Calu3 (cell line): ENCODE measurements at places on chromosomes 3 and 15.

DNA sequence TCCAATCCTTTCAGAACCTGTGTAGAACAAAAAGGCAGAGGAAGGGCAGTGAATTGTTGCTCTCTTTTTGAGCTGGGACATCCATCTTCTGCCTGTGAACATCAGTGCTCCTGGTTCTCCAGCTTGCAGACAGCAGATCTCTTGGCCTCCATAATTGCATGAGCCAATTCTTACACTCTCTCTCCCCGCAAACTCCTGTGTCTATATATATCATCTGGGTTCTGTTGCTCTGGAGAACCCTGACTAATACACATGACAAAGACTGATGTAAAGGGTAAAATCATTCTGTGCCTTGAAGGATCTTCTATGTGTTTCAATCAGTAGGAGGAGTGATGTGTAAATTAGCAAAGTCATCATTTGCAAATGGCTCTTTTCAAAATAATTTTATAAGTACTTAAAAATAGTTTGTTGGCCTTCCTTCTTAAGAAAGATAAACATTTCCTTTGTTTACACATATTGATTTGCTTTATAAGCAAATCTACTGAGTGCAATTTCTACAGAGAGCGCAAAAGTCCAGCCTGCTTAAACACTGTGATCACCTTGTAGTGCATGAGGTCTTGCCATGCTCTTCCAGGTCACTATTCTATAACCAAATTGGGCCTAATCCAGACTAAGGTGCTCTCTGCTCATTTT, 154.9 kb upstream of the ANKRD28 start:
- no peak for DNase-seq

GRCh38 chr3:178381971-178382448, 154.2 kb upstream of the KCNMB2 start:
- DNase-seq: no peak

DNA sequence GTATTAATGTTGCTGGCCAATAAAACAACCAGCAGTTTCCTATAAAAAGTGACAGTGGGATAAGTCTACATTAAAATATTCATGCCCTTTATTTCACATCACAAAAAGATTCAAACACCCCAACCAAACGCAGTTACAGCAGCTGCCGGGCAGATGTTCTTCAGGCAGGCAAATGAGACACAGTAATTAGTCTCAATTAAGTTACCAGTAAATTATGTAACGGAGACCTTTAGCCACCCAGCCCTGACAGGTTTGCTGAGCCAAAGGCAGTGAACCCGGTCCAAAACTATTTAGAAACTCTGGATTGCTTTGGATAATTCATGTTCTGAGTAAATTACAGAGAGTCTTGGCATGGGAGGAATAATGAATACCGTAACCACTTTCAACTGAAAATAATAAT, 289.2 kb upstream of the LYSMD4 start:
- no peak for DNase-seq

GRCh38 chr15:62783303-62783957, 259.1 kb upstream of the TPM1 start:
- peak; percentile 19 for DNase-seq

GRCh38 chr15:60804986-60805949, 326.3 kb upstream of the ICE2 start:
- DNase-seq: no peak

DNA sequence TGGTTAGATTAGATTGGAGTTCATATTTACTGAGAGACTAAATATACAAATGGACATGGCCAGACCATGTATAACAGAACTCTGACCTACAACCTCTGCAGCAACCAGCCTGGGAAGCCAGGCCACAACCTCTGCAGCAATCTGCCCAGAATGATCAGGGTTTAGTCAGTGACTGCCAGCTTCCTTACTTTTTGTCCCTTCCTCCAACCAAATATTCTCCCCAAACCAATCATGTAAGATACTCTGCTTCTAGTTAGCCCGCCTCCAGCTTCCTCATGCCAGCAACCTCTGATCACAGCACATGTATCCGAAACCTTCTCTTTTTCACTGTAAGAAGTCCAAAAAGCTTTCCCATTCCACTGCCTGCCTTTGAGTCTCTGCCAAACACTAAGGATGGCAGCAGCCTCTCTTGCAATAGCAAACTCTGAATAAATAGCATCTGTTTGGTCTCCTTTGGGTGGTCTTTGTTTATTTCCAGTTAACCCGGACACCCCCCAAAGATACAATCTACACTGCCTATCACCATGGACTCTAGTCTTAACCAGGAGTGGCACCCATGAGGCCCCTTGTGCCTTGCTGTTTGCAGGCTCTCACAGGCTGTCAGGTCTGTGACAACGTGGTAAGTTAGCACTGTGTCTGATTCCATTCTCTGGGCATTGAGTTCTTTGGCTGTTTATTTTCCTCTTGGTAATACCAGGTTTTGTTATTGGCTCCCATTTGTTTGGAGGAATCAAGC, 102.2 kb downstream of the ERC2 start:
- no peak for DNase-seq

DNA sequence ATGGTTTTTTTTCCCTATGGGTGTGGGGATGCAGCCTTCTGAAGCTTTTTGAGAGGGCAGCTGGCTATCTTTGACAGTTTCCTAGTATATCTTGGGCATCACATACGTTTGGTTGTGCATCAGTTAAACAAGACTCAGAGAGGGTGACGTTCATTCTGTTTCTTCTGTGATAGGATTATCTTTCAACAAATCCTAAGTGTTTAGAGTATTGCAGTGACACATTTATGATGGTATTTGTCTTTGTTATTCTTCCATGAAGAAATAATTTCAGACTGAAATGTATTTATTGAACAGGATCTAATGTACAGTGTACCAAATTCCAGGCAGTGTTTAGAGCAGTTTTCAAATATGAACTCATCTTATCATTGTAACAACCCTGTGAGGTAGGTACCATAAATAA, 114.4 kb downstream of the PLCL2 start:
- DNase-seq: no peak

GRCh38 chr3:138449490-138449889, 15.1 kb downstream of the ESYT3 start:
- no peak for DNase-seq

DNA sequence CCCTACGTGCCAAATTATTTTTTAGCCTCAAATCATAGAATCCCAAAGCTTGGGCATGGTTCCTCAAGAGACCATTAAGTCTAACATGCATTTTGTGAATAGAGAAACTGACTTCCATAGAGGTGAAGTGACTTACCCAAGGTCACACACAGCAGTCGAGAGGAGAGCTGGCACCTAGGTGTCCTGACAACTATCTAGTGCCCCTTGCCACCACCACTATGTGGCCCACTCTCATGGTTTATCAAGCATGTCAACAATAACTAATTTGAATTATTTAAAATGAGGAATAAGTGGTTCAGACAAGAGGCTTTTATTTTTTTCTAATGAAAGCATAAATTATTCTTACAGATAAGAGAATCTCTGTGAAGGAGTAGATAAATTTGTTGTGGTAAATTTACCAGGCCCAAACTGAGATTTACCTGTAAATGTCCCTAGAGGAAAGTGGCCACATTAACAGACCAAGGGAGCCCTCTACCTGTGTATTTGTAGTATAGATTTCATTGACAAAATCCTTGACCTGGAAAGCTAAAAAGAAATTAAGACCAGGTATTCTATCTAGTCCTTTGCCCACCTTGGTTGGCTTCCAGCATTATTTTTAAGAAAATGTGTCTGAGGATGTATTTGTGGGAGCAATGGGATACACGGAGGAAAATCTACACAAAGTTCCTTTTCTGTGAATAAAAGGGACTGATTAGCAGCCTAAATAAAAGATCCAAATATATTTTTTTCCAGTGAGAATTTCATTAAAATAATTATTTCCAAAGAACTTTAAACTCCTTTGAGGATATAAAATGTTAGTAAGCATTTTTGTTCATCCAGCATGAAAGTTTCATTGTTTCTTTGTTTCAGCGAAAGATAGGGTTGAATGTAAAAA, 49.1 kb downstream of the IQCH start:
- peak; percentile 38 for DNase-seq

DNA sequence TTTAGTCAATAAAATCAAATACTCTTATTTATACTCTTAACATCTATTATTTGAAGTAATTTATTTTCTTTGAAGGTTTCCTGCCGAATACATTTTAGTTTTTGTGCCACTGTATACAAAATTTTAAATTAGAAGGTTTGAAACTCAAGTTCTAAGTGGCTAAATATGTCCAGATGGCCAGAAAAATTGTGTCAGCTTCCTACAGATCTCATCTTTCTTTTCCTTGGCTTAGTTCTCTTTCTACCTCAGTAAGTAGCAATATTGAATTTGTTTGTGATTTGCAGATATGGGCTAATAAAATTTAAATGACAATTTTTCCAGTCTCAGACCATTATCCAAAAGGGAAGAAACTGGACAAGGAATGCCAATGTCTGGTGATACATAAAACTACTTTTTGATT, 452.1 kb downstream of the ROBO2 start:
- DNase-seq: no peak

- no peak for DNase-seq
Measured at GRCh38 chr3:13547591-13548371, 1.1 kb upstream of the FBLN2 start.

DNA sequence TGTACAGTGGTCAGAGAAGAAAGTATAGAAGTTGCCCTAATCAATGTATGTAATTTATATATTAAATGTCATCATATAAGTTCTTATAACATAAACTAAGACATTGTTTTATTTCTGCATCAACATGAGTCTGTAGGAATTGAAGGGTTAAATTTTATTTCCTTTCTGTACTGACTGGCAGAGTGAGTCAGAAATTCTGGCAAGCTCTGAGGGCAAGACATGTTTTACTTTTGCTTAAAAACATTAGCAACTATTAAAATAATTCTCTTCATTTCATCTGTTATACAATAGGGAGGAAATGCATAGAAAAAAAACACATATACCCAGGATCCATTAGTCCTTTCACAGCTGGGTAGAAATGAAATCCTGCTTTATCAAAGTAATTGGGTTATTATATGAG, 171.4 kb upstream of the ALCAM start:
- no peak for DNase-seq

DNA sequence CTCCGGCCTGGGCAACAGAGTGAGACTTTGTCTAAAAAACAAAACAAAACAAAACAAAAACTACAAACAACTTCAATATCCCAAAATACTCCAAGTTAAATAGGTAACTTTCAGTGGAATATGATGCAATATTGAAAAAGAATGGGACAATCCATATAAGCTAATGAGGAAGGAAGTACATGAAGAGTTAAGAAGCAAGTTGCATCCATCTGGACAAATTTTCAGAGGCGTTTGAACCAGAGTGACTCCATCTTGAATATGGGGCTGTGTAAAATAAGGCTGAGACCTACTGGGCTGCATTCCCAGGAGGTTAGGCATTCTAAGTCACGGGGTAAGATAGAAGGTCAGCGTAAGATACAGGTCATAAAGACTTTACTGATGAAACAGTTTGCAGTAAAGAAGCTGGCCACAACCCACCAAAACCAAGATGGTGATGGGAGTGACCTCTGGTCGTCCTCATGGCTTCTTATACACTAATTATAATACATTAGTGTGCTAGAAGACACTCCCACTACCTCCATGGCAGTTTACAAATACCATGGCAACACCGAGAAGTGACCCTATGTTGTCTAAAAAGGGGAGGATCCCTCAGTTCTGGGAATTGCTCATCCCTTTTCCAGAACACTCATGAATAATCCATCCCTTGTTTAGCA, 58.1 kb upstream of the LCTL start:
- no peak for DNase-seq

GRCh38 chr15:86300390-86301125, 220.9 kb downstream of the AGBL1 start:
- no peak for DNase-seq

DNA sequence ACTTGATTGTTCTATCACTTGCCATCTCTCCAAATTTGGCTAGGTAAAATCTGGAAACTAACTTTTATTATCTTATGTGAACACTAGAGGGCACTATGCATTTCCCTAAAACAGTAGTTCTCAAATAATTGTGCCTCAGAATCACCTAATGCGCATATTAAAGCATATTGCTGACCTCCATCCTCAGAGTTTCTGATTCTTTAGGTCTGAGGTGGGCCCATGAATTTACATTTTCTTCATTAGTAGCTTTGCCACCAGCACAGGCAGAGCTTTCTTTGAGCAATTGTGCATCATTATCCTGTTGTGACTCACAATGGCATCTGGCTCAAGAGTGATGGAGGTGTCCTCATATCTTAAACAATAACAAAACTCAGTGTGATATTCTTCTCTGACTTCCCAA, 17.5 kb upstream of the BCHE start:
- DNase-seq: no peak

- DNase-seq: no peak
Measured at GRCh38 chr15:78035321-78035751, 42.2 kb downstream of the TBC1D2B start.

DNA sequence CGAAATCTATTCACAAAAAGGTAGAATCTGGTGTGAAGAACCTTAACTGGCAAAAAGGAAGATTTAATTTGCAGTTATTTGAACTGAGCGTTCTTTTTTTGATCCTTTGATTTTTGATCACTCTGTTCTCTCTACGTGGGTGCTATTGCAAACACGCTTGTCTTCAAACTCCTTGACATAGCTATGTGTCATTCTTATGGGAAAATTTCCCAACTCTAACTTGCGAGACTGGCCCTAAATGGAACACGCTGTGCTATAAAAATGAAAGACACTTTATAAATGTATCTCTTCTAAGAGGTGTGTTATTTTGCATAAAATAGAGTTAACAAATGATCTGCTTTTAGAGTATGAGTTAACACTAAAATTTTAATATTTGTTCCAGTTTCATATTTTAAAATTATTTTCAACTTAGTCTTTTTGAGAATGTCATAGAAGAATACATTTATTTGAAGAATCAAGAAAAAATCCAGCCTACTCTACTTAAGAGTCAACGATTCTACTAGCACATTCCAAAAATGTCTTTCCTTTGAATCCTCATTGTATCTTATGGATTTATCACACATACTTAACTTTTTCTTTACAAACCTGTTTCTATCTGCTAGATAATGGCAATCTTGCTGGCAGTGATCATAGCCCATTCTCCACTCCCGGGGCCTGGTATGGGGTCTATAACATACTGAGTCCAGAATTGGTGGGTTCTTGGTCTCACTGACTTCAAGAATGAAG, 610.0 kb upstream of the TBL1XR1 start:
- no peak for DNase-seq

GRCh38 chr15:31396881-31397560, 70.4 kb downstream of the KLF13 start:
- DNase-seq: peak; percentile 57

- DNase-seq: no peak
Measured at GRCh38 chr15:87154761-87155160, 1075.1 kb downstream of the AGBL1 start.

GRCh38 chr15:100301910-100302431, 39.8 kb downstream of the ADAMTS17 start:
- DNase-seq: no peak

GRCh38 chr15:39587096-39587721, 6.3 kb downstream of the THBS1 start:
- no peak for DNase-seq

GRCh38 chr3:14240366-14240765, 61.7 kb downstream of the LSM3 start:
- DNase-seq: no peak

DNA sequence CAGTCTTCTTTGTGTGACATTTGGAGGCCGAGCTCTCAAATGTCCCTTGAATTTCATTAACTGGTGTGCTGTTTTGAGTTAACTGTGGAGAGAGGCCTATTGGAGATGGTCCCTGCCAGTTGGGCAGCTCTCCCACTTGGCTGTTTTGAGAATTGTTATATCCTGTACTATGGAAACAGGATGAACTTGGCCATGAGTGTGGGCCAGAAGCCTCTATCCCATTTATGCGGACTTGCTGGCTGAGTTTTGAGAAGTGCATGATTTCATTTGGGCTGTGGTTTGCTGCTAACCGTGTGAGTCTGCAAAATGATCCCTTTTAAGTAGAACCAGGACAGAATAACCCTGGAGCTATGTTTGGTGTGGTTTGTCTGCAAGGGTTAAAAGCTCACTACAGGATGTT, 366.0 kb downstream of the PTPRG start:
- no peak for DNase-seq
